SJCRH30 (cell line): ENCODE measurements at places on chromosomes 12 and 14.

DNA sequence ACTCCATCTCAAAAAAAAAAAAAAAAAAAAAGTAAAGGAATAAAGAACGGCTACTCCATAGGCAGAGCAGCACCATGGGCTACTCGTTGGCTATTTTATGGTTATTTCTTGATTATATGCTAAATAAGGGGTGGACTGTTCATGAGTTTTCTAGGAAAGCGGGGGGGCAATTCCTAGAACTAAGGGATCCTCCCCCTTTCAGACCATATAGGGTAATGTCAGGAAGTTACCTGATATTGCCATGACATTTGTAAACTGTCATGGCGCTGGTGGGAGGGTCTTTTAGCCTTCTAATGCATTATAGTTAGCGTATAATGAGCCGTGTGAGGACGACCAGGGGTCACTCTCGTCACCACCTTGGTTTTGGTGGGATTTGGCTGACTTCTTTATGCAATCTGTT lies 142.3 kb downstream of the GLT1D1 start:
- no peaks in the 10 kb centered on the region for H3K4me1 ChIP-seq
- H3K4me3 ChIP-seq: no peak overlapping the region
- H3K36me3 ChIP-seq: no peaks in the 10 kb centered on the region
- no peak for DNase-seq

DNA sequence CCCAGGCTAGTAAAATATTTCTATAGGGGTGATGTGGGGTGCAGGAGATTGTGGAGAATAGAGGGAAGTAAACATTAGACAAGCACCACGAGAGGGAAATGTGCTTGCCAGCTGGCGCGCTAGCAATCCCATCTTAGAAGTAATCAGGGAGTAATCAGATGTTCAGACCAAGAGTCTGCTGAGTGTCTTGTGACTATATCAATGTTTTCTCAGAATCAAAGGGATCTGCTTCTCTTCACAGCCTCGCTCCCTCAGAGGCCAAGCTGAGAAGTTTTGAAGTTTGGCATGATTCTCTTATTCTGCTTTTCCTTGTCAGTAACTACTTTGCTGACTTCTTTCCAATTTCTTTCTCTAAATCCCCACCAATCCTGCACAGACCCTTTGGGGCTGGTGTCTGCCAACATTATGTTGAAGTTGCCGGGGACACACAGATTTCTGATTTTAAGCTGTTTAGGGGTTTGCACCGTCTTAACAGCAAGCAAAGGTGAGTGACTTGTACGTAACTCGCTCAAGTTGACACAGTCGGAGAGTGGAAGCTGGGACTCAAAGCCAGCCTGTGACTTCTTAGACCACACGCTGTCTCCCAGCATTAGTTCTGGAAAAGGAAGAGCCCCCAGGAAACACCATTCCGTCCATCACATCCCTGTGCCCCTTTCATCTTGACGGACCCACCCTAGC lies 22.0 kb upstream of the TSPAN9 start:
- peaks cover 6% of the 10 kb centered on the region for H3K4me1 ChIP-seq
- no peak overlapping the region for H3K27ac ChIP-seq
- DNase-seq: no peak
- H3K27me3 ChIP-seq: no peaks in the 10 kb centered on the region

- no peak overlapping the region for H3K4me3 ChIP-seq
- no peaks in the 10 kb centered on the region for H3K27me3 ChIP-seq
- no peaks in the 10 kb centered on the region for H3K4me1 ChIP-seq
- H3K36me3 ChIP-seq: peaks cover 54% of the 10 kb centered on the region
Measured at GRCh38 chr14:35085441-35085840, 36.3 kb downstream of the PPP2R3C start.

DNA sequence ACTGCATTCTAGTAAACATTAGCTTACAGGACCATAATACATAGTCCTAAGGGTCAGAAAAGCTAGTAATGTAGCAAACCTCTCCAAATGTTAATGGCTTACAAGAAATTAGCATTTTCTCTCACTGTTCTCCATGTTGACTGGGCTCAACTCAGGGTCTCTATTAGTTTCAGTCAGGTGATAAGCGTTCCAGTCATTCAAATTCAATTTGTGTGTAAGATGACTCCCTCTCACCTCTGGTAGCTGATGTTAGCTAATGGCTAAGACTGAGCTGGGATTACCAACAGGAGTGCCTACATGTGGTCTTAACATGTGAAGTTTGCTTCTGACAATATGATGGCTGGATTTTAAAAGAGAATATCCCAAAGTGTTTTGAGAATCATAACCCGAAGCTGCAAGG lies 630.5 kb upstream of the USP15 start:
- no peaks in the 10 kb centered on the region for H3K27me3 ChIP-seq
- H3K4me1 ChIP-seq: no peaks in the 10 kb centered on the region
- no peak overlapping the region for H3K27ac ChIP-seq
- H3K4me3 ChIP-seq: no peak overlapping the region
- H3K36me3 ChIP-seq: no peaks in the 10 kb centered on the region
- no peak for DNase-seq

DNA sequence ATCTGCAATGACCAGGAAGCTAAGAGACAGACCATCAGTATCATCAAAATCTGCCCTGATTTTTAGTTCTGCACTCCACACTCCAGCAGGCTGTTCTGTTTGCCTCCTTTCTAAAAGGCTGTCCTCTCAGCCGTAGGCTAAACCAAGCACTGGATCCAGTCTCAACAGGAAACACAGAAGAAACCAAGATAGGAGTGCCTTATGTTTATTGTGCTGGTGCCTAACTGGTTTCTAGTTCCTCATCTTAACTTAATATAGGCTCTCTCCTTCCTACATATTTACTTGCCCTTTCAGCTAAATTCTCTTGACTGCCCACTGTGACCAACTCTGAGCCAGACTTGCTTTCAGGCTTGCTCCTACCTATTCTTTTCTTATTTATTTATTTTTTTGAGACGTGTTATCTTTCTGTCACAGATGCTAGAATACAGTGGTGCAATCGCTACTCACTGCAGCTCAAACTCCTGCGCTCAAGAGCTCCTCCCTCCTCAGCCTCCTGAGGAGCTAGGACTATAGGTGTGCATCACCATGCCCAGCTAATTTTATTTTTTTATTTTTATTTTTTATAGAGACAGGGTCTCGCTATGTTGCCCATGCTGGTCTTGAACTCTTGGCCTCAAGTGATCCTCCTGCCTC lies 30.8 kb downstream of the GALNT4 start:
- no peaks in the 10 kb centered on the region for H3K27me3 ChIP-seq
- H3K36me3 ChIP-seq: no peaks in the 10 kb centered on the region; the same call in 1 of the 2 replicates
- DNase-seq: no peak
- no peak overlapping the region for H3K27ac ChIP-seq
- no peak overlapping the region for H3K4me3 ChIP-seq
- no peaks in the 10 kb centered on the region for H3K4me1 ChIP-seq

GRCh38 chr12:78038541-78038940 lies 207.8 kb downstream of the NAV3 start:
- H3K4me1 ChIP-seq: no peaks in the 10 kb centered on the region
- no peaks in the 10 kb centered on the region for H3K27me3 ChIP-seq
- no peak for DNase-seq
- H3K36me3 ChIP-seq: no peaks in the 10 kb centered on the region
- no peak overlapping the region for H3K4me3 ChIP-seq
- no peak overlapping the region for H3K27ac ChIP-seq

DNA sequence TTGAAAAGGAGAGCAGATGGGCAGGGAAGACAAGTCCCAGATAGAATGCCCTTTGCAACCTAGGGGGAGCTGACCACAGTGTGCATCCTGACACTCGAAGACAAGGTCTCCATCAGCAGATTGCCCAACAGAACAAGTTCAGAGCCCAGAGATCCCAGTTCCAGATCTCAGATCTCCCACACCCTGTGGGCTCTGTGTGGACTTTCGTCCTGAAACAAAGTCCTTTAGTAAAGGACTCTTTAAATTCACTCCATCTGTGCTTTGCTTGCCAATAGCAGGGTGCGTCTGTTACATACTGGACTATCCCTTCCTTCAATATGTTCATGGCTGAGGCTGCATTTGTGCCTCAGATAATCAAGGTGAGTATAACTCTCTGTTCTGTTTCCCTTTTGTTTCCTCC lies 8.7 kb upstream of the C1RL start:
- DNase-seq: no peak
- no peaks in the 10 kb centered on the region for H3K27me3 ChIP-seq
- no peaks in the 10 kb centered on the region for H3K4me1 ChIP-seq
- no peaks in the 10 kb centered on the region; the same call in 1 of the 2 replicates for H3K36me3 ChIP-seq
- no peak overlapping the region for H3K27ac ChIP-seq

- H3K27ac ChIP-seq: no peak overlapping the region
- no peaks in the 10 kb centered on the region for H3K36me3 ChIP-seq
- no peak overlapping the region for H3K4me3 ChIP-seq
- no peaks in the 10 kb centered on the region for H3K4me1 ChIP-seq
- DNase-seq: no peak
- H3K27me3 ChIP-seq: no peaks in the 10 kb centered on the region
Measured at GRCh38 chr14:87443787-87444186, 549.2 kb downstream of the GALC start.

- DNase-seq: no peak
- peaks cover 72% of the 10 kb centered on the region for H3K4me1 ChIP-seq
- no peak overlapping the region for H3K4me3 ChIP-seq
- H3K36me3 ChIP-seq: no peaks in the 10 kb centered on the region
- H3K27ac ChIP-seq: peak overlapping the region; percentile 95
Measured at GRCh38 chr14:74982661-74983060, 20.1 kb upstream of the EIF2B2 start.

DNA sequence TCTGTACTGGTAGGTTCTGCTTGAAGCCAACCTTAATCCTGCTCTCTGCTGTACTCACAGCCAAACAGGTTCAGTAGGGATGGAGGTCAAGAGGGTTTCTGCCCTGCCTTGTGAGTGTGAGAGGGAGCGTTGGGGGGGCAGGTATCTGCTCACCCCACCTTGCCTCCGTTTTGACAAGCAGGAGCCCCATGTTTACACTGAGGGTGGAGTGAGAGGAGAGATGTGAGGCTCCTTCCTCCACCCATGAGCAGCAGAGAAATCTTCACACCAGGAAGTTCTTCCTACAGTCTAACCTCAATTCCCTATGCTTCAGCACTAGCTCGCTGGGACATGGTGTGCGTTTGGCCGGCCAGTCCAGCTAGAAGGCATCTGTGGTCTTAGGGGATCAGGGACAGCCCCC lies 4.2 kb downstream of the KRT80 start:
- H3K36me3 ChIP-seq: peaks cover 25% of the 10 kb centered on the region
- H3K4me1 ChIP-seq: peaks cover 85% of the 10 kb centered on the region
- no peaks in the 10 kb centered on the region for H3K27me3 ChIP-seq

GRCh38 chr12:34295366-34296142 lies 273.3 kb downstream of the ALG10 start:
- peaks cover 4% of the 10 kb centered on the region; the same call in 1 of the 2 replicates for H3K27me3 ChIP-seq
- H3K36me3 ChIP-seq: no peaks in the 10 kb centered on the region
- DNase-seq: no peak
- H3K4me3 ChIP-seq: no peak overlapping the region

GRCh38 chr14:104154246-104154645 lies 15.9 kb downstream of the KIF26A start:
- H3K27ac ChIP-seq: no peak overlapping the region
- H3K27me3 ChIP-seq: no peaks in the 10 kb centered on the region
- DNase-seq: no peak
- H3K4me3 ChIP-seq: no peak overlapping the region
- peaks cover 34% of the 10 kb centered on the region for H3K36me3 ChIP-seq

GRCh38 chr12:27387473-27387872 lies 54.8 kb downstream of the BMAL2 start:
- no peak overlapping the region for H3K4me3 ChIP-seq
- no peak for DNase-seq
- no peaks in the 10 kb centered on the region for H3K36me3 ChIP-seq
- H3K27ac ChIP-seq: no peak overlapping the region
- no peaks in the 10 kb centered on the region for H3K27me3 ChIP-seq

DNA sequence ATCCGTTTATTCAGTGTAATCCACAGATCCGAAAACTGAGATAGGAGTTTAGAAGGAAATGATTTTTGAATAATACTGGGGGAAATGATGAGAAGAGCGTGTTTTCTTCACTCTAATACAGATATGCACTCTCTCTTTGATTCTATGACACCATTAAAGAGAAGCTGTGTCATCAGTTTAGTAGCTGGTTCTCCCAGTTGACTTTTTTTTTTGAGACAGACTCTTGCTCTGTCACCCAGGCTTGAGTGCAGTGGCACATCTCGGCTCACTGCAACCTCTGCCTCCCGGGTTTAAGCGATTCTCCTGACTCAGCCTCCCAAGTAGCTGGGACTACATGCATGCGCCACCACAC lies 48.4 kb upstream of the EML1 start:
- H3K27me3 ChIP-seq: peaks cover 30% of the 10 kb centered on the region
- DNase-seq: no peak
- H3K36me3 ChIP-seq: no peaks in the 10 kb centered on the region

DNA sequence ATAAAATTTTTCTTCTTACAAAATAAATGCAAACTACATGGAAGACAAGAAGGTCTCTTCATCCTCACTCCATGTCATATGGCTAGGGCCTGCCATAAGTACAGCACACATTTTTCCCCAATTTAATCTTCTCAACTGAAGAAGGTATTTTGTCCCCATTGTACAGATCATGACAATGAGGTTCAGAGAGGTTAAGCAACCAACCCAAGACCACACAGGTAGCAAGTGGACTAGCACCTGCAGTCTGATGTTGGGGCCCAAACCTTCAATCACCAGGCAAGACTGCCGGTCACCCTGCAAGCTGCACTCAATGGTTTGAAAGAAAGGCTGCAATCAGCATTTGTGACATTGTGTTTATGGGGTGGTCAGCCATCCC lies 6.5 kb upstream of the MEG3 start:
- peaks cover 58% of the 10 kb centered on the region for H3K4me1 ChIP-seq
- H3K36me3 ChIP-seq: no peaks in the 10 kb centered on the region
- H3K27me3 ChIP-seq: no peaks in the 10 kb centered on the region
- no peak for DNase-seq

DNA sequence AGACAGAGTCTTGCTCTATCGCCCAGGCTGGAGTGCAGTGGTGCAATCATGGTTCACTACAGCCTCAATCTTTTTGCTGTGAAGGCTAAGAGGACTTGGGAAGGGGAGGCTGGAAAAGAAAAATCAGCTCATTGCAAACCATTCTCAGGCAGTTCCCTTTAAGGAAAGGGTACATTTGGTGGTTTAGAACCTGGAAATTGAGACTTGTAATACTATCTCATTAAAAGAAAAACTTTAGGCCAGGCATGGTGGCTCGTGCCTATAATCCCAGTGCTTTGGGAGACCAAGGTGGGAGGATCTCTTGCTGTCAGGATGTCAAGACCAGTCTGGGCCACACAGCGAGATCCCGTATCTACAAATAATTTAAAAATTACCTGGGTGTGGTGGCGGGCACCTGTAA lies 21.3 kb upstream of the TUBA1C start:
- peaks cover 26% of the 10 kb centered on the region for H3K4me1 ChIP-seq
- no peak for DNase-seq
- H3K27ac ChIP-seq: peak overlapping the region; percentile 76
- H3K36me3 ChIP-seq: no peaks in the 10 kb centered on the region
- H3K27me3 ChIP-seq: no peaks in the 10 kb centered on the region

DNA sequence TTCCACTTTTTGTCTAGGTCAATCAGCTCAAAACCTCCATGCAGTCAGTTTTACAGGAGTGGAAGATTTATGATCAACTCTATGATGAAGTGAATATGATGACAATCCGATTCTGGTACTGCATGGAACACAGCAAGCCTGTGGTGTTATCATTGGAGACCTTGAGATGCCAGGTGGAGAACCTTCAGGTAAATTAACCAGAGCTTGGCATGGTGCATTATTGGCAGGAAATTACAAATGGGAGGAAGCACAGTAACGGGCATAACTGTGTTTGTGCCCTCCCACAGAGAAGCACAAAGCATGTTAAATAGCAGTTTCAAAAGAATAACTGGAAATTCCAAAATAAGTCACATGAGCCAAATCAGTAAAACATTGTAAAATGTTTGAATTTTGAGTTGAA lies 135.6 kb downstream of the ESR2 start:
- no peak overlapping the region for H3K4me3 ChIP-seq
- H3K27me3 ChIP-seq: no peaks in the 10 kb centered on the region
- peaks cover 16% of the 10 kb centered on the region for H3K36me3 ChIP-seq
- no peak for DNase-seq
- H3K27ac ChIP-seq: no peak overlapping the region
